ENCODE measurements at places on chromosomes 6 and 20.

- no peak for DNase-seq
Measured at GRCh38 chr6:162726947-162727321, 632 bp downstream of the PRKN start.

- no peak for DNase-seq
Measured at GRCh38 chr20:8401556-8401955, 269.5 kb downstream of the PLCB1 start.

GRCh38 chr6:28985462-28986164 is 19.5 kb downstream of the ZNF311 start:
- no peak for DNase-seq

- no peak for DNase-seq
Measured at GRCh38 chr6:145601397-145601796, 133.9 kb downstream of the EPM2A start.

GRCh38 chr6:164356814-164357213 is 942.3 kb downstream of the QKI start:
- no peak for DNase-seq

DNA sequence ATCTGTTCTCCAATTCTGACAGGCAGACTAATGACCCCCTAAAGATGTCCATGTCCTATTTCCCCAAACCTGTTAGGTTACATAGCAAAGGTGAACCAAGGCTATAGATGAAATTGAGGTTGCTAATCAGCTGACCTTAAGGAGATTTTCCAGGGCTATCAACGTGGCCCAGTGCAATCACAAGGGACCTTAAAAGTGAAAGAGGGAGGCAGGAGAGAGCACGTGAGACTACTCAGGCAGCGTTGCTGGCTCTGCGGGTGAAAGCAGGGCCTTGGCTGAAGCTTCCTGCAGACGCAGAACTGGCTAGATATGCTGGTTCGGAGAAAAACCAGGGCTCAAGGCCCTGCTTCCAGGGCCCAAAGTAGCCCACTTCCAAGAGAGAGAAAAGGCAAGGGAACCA is 78.7 kb downstream of the NCOA7 start:
- no peak for DNase-seq

GRCh38 chr6:117602151-117602898 is at the start of gene GOPC:
TSS of gene GOPC (minus strand) at chr6:117602511. CDS start at chr6:117602288, 223 bp downstream.
- peak; percentile 71 for DNase-seq

GRCh38 chr6:89134723-89135122 is 11.1 kb upstream of the PM20D2 start:
- DNase-seq, result no peak

GRCh38 chr6:148453906-148454305 is 111.3 kb downstream of the SASH1 start:
- no peak for DNase-seq

DNA sequence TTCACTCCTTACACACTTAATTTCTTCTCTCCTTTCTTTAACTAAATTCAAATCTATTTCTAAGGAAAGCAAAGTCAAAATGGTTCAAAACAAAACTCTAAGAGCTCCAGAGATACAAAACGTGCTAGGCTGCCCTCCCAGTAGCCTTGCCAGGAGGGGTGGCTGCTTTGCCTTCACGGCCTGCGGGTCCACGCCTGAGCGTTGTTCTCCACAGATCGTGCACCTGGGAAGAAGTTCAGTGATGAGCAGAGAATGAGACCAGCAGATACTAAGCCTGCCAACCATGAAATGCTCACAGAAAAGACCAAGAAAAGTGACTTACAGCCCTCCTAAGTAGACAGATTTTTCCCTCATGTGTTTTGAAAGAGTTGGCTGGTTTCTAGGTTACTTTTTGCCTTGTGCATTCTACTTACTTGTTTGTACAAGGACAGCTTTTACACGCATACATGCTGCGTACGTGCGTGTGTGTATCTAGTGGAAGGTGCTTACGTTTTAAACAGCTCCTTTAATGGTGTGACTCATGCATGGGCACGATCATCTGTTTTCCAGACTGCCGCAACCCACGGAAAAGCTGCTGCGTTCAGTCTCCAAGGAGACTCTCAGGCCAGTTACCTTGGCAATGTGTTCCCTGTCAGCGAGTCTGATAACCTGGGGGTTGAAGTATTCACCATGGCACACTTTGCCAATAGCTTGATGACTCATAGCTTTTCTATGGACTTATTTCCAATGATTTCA is 32.4 kb upstream of the PBOV1 start:
- no peak for DNase-seq

DNA sequence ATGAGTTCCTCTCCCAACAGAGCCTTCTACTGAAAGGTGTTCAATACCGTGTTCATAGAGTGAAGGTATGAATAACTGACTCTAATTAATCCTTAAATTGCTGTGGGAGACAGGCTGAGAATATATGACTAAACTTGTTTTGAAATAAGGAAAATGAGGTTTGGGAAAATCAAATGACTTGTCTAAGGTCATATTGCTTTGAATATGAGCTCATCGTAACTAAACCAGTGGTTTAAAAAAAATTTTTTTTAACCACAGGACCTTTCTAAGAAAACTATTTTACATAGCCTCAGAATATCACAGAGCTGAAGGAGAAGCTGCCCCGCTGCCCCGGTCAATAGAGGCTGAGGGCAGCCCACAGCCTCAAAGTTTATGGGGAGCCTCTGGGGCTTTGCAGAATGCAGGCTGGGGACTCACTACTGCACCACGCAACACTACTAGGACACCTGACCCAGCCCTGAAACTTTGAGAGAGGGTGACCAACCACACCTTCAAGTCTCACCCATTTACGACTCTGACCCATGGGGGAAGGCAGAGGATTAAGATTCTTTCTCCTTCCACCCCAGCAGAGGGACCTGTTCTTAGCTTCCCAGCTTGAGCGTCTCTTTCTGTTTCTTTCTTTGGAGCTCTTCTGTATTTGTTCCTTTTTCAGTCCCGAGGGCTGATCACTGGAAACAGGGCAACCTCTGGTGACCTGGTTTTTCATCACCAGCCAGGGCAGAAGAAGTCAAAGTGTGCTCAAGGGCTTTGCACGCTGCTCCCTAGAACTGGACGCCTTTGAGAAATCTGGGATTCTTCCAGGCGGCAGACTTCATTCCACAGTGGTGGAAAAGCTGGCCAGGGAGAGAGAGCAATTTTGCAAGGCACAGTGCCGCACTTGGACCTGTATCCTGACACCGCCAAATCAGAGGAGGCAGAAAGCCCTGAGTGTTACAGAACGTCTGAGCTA is 220.2 kb downstream of the ATXN1 start:
- no peak for DNase-seq

DNA sequence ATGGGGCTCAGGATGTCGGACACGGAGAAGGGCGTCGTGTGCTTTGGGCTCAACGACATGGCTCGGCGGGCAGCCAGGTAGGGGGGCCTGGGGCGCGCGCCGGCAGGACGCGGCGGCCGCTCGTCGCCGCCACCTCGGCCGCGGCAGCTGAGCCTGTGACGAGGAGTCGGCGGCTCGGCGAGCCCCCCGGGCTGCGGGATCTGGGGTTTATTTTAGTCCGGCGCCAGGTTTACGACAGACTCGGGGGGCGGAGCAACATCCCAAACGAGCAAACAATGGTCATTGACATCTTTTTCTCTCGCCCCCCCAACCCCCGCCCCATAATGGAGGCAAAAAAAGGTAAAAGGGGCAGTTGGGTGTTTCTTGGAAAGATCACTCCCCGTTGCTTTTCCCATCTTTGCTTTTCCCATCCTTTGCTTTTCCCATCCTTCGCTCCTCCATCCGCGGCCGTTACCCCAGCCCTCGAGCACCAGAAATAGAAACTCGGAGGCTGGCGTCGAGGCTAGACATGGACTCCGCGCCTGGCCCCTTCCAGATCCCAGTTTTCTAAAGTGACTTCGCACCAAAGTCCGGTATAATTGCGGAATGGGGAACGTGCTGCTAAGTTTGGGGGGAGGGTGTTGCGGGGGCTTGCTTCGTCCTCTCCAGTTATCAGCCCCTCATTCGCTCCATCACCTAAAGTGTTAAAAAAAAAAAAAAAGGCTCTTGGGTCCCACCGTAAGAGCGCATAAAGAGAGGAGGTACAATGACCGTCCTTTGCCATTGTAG is at the start of gene NKX2-4:
Gene NKX2-4, minus strand, starts transcription at position 186 of the 768 bp plus-strand sequence. Its CDS starts 127 bp downstream, at position 59.
- DNase-seq, result no peak

- no peak for DNase-seq
Measured at GRCh38 chr6:43848671-43849391, 78.8 kb downstream of the VEGFA start.

- no peak for DNase-seq
Measured at GRCh38 chr20:32302507-32302872, 25.0 kb downstream of the KIF3B start.

DNA sequence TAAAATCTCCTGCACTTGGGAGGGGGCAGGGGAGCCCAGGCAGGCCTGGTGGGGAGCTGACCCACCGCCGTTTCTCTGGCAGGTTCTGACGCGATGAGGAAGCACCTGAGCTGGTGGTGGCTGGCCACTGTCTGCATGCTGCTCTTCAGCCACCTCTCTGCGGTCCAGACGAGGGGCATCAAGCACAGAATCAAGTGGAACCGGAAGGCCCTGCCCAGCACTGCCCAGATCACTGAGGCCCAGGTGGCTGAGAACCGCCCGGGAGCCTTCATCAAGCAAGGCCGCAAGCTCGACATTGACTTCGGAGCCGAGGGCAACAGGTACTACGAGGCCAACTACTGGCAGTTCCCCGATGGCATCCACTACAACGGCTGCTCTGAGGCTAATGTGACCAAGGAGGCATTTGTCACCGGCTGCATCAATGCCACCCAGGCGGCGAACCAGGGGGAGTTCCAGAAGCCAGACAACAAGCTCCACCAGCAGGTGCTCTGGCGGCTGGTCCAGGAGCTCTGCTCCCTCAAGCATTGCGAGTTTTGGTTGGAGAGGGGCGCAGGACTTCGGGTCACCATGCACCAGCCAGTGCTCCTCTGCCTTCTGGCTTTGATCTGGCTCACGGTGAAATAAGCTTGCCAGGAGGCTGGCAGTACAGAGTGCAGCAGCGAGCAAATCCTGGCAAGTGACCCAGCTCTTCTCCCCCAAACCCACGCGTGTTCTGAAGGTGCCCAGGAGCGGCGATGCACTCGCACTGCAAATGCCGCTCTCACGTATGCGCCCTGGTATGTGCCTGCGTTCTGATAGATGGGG is 3.0 kb downstream of the PRND start:
- DNase-seq, result no peak

DNA sequence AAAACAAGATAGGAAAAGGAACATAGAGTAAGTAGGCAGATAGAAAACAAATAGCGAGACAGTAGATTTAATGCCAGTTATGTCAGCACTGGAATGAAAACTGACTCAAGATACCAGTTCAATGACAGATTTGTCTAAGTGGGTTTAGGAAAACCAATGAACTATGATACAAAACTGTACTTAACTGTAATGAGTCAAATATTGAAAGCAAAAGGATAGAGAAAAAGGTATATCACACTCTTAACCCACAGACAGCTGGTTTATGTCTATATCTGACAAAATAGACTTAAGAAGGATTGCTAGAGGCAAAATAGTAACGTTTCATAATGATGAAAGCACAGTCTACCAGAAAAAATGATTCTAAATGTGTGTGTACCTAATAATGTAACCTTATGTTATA is 38.2 kb downstream of the ATRN start:
- DNase-seq, result no peak

- no peak for DNase-seq
Measured at GRCh38 chr20:8875586-8875985, 193.3 kb upstream of the PLCB4 start.

GRCh38 chr20:56411759-56412472 is at the start of gene CASS4:
TSS of gene CASS4 (plus strand) at chr20:56412260. CDS start at chr20:56412459, 199 bp downstream.
- DNase-seq, result peak; percentile 59

DNA sequence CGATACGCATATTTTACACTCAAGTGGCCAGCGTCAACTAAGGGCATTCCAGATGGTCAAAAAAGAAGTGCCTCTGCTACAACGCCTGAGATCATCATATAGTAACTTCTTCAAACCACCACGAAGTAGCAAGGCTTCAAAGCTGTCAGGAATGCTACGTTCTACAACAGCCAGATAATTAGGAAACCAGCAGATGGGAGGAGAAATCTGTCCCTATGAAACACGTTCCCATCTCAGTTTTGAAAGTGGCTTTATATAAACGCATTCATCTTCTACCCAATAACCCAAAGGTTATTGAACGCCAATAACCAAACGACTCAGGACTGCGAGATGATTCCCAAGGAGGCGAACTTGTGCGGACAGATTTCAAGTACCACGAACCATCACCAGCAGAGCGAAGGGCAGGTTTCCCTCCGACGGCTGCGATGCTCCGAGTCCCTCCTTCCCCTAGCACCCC is 1.2 kb downstream of the ABHD12 start:
- no peak for DNase-seq

- DNase-seq, result no peak
Measured at GRCh38 chr6:123841067-123841896, 37.6 kb downstream of the NKAIN2 start.

GRCh38 chr20:23150304-23151007 is 64.3 kb upstream of the CD93 start:
- DNase-seq, result no peak

- DNase-seq, result no peak
Measured at GRCh38 chr20:64142590-64142989, 21.7 kb upstream of the MYT1 start.

GRCh38 chr6:26299286-26300042 is 65.5 kb upstream of the BTN3A2 start:
- no peak for DNase-seq

- no peak for DNase-seq
Measured at GRCh38 chr6:41656002-41656691, 17.9 kb downstream of the MDFI start.

- no peak for DNase-seq
Measured at GRCh38 chr6:44084231-44085014, 42.8 kb downstream of the MRPL14 start.

DNA sequence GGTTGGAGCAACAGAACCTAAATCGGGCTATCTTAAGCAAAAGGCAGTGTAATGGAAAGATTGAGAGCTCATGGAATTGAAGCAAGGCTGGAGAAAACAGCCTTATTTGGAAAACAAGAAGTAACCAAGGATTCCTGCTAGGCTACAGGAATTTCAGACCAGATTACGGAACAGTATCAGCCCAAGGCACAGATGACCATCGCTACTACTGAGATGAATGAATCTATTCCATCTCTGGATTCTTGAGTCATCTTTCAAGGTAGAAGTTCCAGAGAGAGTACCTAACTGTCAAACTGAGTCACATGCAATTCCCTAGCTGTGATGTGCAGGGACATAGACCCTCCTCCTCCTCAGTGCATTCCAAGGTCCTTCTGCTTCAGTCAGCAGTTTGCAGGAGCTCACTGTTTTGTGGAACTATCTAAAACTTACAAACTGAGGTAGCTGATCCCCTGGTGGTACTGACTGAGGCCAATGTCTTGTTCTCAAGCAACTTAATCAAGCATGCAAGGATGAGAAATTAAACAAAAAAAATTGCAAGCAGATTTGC is 62.0 kb upstream of the SMLR1 start:
- no peak for DNase-seq

GRCh38 chr6:3549314-3549940 is 92.6 kb upstream of the SLC22A23 start:
- DNase-seq, result no peak

GRCh38 chr20:62433658-62434497 is 6.5 kb upstream of the RBBP8NL start:
- no peak for DNase-seq

GRCh38 chr6:53139841-53140413 is 8.7 kb downstream of the GCM1 start:
- no peak for DNase-seq

- DNase-seq, result no peak
Measured at GRCh38 chr6:128759447-128759846, 123.5 kb upstream of the LAMA2 start.
